ENCODE measurements at places on chromosomes 11 and 22.

GRCh38 chr11:114226356-114226755 lies 69.8 kb upstream of the NNMT start:
- no peak for DNase-seq

DNA sequence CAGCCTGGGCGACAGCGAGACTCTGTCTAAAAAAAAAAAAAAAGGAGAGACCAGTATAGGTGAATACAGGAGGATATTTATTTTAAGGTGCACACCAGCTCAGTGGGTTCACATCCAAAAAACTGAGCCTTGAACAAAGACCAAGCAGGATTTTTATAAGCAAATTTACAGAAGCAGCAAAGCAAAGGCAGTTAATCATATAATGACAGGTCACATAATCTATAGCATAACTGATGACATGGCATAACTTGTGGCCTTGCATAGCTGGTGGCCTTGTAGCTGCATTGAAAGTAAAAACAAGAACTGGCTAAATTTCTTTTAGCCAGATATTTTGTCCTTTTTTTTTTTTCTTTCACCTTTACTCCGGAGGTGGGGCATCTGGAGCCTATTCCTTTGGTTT lies 2.7 kb upstream of the PLAAT3 start:
- DNase-seq, result no peak

GRCh38 chr22:43113526-43114251 lies 3.1 kb downstream of the BIK start:
- no peak for DNase-seq

- DNase-seq, result no peak
These were observed 120.1 kb upstream of the LRRC4C start for GRCh38 chr11:41579546-41579945.

DNA sequence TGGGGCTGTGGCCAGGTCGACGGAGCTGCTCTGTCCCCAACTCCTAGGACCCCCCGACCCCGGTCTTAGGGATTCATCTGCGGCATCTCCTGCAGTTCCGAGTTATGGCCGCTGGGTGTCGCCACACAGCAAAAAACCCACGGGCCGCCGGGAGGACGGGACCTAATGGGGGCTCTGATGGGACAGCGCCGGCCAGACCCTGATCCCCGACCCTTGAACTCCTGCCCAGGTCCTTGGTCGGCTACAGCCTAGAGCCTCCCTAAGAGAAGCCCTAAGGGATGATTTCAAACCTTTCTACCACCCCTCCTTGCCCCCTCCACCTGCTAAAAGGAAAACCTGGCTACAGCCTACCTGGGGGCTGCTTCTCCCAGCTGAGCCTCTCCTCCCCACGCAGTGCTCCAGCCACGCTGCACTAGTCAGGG lies 30.8 kb upstream of the LRRC10B start:
- DNase-seq, result peak; percentile 56

DNA sequence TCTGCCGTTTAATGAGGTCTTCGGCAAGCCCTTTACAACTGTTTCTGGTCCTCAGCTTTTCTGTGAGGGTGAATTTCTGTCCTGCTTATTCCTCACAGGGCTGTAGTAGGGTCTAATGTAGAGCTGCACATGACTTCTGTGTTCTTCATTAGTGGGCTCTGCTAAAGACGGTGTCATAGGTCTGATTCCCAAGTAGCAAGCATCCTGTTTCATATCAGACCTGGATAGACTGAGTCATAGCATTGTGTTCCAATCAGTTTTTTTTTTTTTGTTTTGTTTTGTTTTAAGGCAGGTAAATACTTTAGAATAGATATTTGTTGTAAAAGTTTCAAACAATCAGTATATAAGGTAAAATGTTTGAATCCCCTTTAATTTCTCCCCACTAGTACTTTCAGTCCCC lies 35.4 kb downstream of the BIRC2 start:
- no peak for DNase-seq

- DNase-seq, result peak; percentile 68
These were observed 653 bp downstream of the GRK3 start for GRCh38 chr22:25564979-25565677.

GRCh38 chr11:80722629-80723028 lies 1281.8 kb upstream of the TENM4 start:
- peak; percentile 97 for DNase-seq

DNA sequence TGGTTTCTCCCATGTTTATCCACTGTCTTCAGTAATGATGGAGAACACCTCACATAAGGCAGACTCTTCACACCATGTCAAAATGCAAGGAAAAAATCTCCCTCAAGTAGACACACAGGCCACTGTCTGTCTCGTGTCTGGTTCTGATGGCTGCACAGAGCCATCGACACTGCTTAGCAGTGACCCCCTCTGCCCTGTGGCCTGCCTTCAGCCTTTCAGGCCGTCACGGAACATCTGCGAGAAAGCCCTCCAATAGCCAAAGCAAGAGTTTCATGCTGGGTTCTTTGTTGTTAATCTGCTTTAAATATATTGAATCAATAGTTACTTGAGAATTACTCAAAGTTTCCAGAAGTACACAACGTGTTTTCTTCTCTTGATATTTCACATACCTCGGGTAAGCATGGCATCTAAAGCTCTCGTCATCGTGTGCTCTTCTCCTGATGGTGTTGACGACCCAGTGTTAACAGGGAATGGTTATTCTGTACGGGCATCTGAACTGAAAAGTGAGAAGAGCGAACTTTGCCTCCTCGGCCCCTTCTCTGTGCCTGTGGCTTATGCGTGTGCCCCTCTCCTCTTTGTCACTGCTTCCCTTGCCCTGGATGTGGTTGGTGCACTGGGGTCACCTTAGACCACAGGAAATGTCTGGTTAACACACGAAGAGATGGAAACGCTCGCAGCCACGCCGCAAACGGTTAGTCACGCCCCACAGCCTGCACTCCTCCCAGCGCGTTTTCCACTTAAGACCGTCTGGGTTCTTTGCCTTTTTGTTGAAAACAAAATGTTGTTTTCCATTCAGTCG lies 33.4 kb upstream of the CTTN start:
- no peak for DNase-seq

- DNase-seq, result no peak
These were observed 6.7 kb downstream of the PLAAT2 start for GRCh38 chr11:63556404-63557013.

DNA sequence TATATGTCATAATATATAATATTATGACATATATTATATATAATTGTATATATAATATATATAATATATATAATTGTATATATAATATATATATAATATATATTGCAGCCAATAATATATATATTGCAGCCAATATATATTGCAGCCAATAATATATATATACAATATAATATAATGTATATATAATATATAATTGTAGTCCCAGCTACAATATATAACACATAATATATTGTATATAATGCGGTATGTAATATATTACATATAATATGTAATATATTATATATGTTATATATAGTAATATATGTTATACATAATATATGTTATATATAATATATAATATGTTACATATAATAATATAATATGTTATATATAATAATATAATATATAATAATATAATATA lies 5.8 kb upstream of the CELF1 start:
- DNase-seq, result no peak

DNA sequence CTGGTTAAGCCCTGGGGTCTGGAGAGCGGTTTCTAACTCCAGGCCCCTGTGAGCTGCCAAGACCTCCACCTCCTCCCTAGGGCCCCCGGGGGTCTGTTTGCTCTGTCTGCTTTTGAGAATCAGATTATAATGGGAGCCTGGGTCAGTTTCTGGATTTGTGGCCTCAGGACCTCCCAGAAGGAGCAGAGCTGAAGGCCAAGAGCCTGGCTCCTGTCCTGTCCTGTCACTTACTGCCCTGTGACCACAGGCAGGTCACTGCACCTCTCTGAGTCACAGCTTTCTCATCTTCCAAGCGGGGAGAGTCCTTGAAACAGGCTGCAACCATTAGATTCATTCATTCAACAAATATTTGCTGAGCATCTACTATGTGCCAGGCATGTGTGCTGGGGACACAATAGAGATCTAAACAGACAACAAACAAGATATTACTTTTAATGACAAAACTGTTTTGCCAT lies 87.3 kb upstream of the FGF3 start:
- no peak for DNase-seq

- no peak for DNase-seq
These were observed 28.4 kb downstream of the MMP13 start for GRCh38 chr11:102926961-102927623.

- DNase-seq, result no peak
These were observed 21.5 kb downstream of the HPS4 start for GRCh38 chr22:26462051-26462450.

DNA sequence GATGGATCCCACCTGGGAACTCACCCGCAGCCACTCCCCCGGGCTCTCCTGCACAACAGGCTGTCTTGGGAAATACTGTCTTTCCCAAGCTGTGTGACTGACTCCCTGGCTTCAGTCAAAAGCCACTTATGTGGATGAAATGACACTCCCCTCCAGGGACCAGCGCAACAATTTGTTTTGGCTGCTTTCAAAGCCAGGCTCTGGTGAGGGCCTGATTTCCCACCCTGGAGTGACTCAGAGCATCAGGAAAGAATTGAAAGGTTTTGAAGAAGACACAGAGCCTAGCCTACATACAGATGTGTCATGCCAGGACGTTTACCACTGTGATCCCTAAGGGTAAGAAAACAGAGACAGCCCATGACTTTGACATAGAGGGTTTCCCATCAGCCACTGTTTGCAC lies 550.5 kb downstream of the MIAT start:
- no peak for DNase-seq

DNA sequence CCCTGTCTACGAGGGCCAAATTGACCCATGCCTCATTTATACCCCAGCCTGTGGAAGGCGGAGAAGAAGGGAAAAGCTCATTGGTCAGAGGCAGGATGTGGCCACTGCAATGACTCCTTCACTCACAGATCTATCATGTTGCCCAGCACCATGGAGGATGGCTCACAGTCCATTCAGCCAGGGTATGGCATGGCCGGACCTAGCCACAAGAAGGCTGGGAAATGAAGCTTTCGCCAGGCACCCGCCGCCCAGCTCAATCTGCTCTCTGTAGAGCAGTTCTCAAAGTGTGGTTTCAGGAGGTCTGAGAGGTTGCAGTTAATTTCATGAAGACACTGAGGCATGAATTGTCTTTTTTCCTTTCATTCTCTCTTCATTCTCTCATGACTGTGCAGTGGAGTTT lies 40.6 kb upstream of the LINC01488 start:
- DNase-seq, result no peak

DNA sequence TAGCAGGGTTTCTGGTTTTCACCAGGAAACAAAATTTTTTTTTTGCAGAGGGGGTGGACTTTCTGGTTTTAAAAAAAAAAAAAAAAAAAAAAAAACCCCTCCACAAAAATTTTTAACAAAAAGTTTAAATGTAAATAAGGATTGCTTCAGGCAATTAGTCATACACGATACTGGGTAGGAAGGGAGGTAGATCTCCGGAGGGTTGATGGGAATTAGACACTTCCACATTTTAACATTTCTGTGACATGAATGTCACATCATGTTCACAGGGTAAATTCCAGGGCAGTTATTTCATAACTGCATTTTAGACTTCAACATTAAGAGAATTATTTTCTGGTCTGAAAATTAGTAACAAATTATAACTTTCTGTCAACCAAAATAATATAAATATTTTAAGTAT lies 15.9 kb downstream of the NUP98 start:
- no peak for DNase-seq

DNA sequence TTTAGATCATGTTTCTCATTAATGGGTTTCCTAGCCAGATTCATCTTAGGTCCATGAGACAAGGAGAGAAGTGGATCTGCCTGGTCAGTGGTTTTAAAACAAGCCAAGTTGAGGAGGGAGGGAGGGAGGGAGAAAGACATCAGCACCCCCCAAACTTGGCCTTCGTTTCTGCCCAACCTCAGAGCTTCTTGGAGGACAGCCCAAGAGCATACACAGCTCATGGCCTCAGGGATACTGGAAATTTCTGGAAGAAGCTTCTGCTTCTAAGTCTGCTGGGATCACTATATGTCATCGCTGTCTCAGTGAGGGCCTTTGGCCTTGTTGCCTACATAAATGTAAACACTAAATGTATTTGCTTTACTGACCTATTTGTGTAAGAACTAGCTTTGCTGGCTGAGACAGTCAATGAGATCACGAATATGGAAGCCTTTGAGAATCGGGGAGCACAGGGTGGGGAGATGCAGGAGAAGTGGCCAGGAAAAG lies 375.1 kb downstream of the BUD13 start:
- no peak for DNase-seq

- DNase-seq, result no peak
These were observed 132.4 kb downstream of the MN1 start for GRCh38 chr22:27668828-27669797.

GRCh38 chr11:88398372-88398771 lies 60.8 kb upstream of the CTSC start:
- DNase-seq, result no peak

DNA sequence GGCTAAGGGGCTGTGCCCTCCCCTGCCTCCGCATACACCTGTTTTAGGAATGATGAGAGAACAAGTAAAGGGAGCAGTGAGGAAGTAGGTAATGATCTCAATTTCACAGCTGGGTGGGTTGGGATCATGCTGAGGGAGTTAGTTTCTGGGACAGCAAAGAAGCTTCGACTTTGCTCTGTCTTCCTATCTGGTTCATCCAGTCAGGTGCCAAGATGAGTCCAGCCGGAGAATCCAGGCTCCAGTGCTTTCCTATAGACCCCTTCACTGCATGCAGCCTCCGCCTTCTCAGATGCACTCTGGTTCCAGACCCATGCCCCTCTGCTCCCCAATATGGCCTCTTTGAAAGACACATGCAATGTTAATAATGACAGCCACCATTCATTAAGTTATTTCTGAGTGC lies 119.1 kb upstream of the NCAM1 start:
- no peak for DNase-seq

- DNase-seq, result no peak
These were observed at the start of gene MS4A14 for GRCh38 chr11:60396382-60396781. MS4A14 (plus strand) TSS chr11:60396459; CDS start chr11:60396579, 120 bp downstream.

- DNase-seq, result no peak
These were observed 6.4 kb upstream of the UBASH3B start for GRCh38 chr11:122649116-122649515.

- no peak for DNase-seq
These were observed 444 bp downstream of the CWF19L2 start for GRCh38 chr11:107457205-107457557.

- no peak for DNase-seq
These were observed 186.8 kb downstream of the TMEM135 start for GRCh38 chr11:87224486-87224885.

DNA sequence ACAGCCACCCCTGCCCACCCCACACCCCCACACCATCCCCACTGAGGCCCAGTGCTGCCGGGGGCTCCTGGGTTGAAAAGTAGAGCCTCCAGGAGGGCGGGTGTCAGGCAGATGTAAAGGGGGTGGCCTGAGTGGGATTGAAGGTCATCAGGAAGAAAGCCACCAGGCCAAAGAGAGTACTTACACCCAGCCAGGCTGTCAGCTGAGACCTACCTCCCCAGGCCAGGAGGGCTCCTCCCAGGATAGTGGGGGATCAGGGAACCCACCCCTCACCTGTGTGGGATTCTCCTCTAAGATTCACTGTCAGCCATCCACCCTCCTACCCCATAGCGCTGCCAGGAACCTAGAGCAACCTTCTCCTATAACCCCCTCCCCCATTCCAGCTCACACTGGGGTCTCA lies 17.2 kb upstream of the FCHSD2 start:
- no peak for DNase-seq

DNA sequence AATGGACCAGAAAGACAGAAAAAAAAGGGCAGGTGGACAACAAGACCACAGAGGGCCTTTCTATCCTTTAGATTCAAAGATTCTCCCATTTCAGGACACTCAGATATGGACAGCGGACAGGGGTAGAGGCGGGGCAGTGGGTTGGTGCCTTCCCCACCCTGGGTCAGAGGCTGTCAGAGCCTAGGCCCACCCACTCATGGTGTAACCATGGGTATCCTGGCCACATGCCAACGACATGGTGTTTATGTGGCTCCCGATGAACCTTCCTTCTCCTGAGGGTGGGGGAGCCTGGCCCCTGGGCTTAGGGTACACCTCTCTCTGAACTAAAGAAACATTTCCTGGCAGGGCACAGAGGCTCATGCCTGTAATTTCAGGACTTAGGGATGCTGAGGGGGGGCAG lies 14.3 kb upstream of the P2RY2 start:
- no peak for DNase-seq
